Liver (tissue), 10 donors: ENCODE measurements at places on chromosomes 3 and 15. TPM values are rescaled to one million over a fixed set of nuclear protein-coding genes. Genes with fewer than 3 reads are reported as not detected.

Gene RABL3
- 14.1 TPM for total RNA-seq

Gene C3orf80
- 1.4 TPM for total RNA-seq

Gene NME9
- total RNA-seq = 0.08 TPM

Gene TPRG1
- total RNA-seq = 1.0 TPM

Gene ADAMTS7
- total RNA-seq = 1.3 TPM

- H3K4me3 ChIP-seq = no peak overlapping the region
- no peaks in the 10 kb centered on the region for H3K27me3 ChIP-seq
- H3K4me1 ChIP-seq = no peaks in the 10 kb centered on the region
- H3K27ac ChIP-seq = no peak overlapping the region
- H3K36me3 ChIP-seq = no peaks in the 10 kb centered on the region
- DNase-seq = no peak
Observed at GRCh38 chr3:100864471-100865250, 128.6 kb downstream of the ABI3BP start.

DNA sequence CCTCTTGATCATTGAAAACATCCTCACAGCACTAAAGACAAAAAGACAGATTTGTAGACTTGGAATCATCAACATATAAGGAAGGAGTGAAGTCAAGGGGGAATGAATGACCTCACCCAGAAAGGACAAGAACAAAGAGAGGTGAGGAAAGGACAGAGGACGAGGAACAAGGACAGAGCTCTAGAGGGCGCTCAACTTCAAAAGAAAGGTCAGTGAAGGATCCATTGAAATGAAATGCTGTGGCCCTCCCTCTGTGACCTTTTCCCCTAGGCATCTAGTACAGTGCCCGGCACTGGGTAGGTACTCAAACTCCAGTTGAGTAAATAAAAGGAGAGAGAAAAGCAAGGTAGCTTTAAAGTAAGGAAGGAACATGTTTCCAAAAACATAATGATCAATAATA lies 2.6 kb downstream of the ATP8B4 start:
- H3K4me1 ChIP-seq = no peaks in the 10 kb centered on the region
- no peak overlapping the region for H3K27ac ChIP-seq
- no peak overlapping the region for H3K4me3 ChIP-seq
- H3K36me3 ChIP-seq = no peaks in the 10 kb centered on the region

- H3K4me3 ChIP-seq = no peak overlapping the region
- no peaks in the 10 kb centered on the region for H3K27me3 ChIP-seq
- DNase-seq = no peak
- H3K36me3 ChIP-seq = no peaks in the 10 kb centered on the region
Observed at GRCh38 chr3:140292684-140293083, 357.7 kb downstream of the CLSTN2 start.

GRCh38 chr3:169792359-169792758 lies 19.2 kb downstream of the MYNN start:
- no peaks in the 10 kb centered on the region for H3K27me3 ChIP-seq
- H3K36me3 ChIP-seq = no peaks in the 10 kb centered on the region

GRCh38 chr3:192915304-192915703 lies 2.4 kb downstream of the MB21D2 start:
- no peaks in the 10 kb centered on the region for H3K36me3 ChIP-seq
- peaks cover 20% of the 10 kb centered on the region for H3K4me1 ChIP-seq
- no peak overlapping the region for H3K27ac ChIP-seq
- H3K4me3 ChIP-seq = no peak overlapping the region
- peaks cover 11% of the 10 kb centered on the region for H3K27me3 ChIP-seq

- no peak for DNase-seq
- no peaks in the 10 kb centered on the region for H3K4me1 ChIP-seq
- no peak overlapping the region for H3K4me3 ChIP-seq
- H3K36me3 ChIP-seq = no peaks in the 10 kb centered on the region
Observed at GRCh38 chr3:182092662-182093262, 381.0 kb downstream of the SOX2 start.

GRCh38 chr15:66748708-66749035 lies 46.6 kb downstream of the SMAD6 start:
- H3K27ac ChIP-seq = no peak overlapping the region
- H3K27me3 ChIP-seq = no peaks in the 10 kb centered on the region
- no peaks in the 10 kb centered on the region for H3K36me3 ChIP-seq
- H3K4me1 ChIP-seq = peaks cover 11% of the 10 kb centered on the region
